ENCODE measurements at places on chromosomes 5 and 9. TPM values are rescaled to one million over a fixed set of nuclear protein-coding genes. Genes with fewer than 3 reads are reported as not detected.

The IFNK gene
- not detected for total RNA-seq

The ACOT12 gene
- not detected for total RNA-seq

DNA sequence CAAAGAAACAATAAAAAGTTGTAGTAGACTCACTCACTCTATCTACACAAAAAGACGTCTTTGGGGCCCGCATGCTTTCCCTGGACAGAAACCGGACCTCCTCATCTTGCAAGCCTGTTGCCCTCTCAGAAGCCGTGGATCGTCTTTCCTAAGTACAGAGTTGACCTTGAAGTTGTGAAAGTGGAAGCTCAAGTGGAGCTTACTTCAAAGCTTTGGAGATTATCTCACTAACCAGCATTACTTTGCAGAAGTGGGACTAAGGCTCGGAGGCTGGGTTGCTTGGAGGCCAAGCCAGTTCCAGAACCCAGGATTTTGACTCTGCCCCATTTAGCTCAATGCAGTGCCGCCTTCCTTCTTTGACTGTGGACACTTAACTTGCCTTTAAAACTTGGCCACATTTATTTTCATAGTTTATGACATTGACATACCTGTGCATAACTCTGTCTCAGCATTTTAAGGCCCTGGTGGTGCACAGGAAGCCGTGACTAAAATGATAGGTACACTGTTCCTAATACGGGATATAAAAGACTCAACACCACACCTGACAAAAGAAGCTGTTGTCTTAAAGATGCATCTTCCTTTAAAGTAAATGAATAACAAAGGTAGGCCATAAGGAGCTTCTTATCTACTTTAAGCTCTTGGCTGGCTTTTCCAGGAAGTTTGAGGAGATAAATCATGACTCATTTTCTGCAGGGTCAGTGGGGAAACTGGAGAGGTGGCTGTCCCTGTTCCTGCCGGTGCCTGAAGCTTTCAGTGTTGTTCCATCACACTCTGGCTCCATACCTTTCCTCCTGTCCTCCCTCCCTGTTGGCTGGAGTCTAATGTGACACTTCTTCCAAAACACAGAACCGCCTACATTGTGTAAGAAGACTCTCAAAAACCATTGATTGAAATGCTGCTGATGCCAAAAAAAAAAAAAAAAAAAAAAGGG is 10.7 kb downstream of the SLC25A25 start:
- DNase-seq, result no peak

GRCh38 chr9:104980039-104980654 is 52.2 kb upstream of the ABCA1 start:
- DNase-seq, result no peak

DNA sequence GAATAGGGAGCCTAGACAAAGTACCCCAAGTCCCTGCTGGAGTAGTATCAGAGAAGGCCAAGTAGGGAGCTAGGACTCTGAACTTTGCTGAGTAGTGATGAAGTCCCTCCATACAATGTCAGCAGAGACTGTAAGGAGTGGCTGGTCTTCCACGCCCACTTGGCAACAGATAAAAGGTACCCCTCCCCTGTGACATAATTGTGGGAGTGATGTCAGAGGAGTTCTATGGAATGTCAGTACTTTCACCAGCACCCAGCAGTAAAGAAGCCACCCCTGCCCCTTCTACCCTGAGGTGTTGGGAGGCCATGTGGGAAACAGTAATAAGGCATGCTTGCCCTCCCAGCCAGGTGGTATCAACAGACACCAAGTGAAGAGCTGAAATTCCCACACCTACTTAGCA is 143.9 kb downstream of the SLIT3 start:
- no peak for DNase-seq

DNA sequence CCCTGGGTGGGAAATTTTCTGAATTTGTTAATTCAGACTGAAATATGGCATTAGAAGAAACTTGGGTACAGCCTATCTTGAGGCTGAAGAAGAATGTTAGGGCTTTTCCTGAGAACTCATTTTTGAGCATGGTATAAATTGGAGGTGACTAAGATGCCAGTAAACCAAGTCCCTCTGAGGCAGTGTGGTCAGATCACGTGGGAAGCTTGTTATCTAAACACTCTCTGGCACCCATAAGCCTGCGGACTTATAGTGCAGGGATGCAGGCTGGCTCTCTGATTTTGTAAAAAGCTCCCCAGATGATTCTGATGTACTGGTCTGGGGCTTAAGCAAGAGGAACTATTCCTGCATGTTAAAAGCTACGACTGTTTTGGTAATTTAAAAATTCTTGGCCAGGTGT is 34.3 kb downstream of the MTMR12 start:
- DNase-seq, result no peak
